ENCODE measurements at places on chromosomes 3 and 15.

DNA sequence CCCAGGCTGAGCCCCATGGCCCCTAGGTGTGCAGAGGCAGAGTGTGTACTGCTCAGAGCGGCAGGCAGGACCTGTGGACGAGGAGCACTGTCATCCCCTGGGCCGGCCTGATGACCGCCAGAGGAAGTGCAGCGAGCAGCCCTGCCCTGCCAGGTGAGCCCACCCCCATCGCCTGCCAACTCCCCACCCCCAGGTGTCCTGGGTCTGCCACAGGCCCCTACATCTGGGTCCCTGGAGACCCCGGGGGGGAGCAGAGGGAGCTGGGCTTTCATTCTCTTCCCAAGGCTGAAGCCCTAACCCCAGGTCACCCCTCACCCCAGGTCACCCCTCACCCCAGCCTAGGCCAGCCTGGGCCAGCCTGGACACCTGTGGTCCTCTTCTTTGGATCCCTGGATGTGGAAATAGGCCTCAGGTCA lies 93.1 kb downstream of the TBC1D2B start:
- DNase-seq: no peak

- DNase-seq: no peak
These were observed 49.4 kb downstream of the NFKBIZ start for GRCh38 chr3:101898752-101899169.

GRCh38 chr3:156497326-156497725 lies 57.6 kb downstream of the SSR3 start:
- no peak for DNase-seq

DNA sequence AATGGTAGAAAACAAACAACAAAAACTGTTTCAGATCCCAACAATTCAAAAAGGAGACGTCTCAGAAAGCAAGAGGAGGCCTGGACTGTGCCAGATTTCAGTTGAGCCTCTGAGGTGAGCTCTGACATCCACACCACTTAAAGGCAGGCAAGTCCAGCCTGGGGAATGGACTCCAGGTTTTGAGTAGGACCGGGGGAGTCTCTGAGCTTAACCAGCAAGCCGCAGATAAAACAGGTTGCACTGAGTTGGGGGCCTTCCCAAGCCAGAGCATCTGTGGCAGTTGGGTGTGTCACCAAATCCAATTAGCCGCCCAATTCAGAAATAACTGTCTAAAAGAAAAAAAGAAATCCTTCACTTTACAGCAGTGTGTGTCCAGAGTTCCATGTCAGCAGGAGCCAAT lies 54.7 kb downstream of the OXNAD1 start:
- no peak for DNase-seq

DNA sequence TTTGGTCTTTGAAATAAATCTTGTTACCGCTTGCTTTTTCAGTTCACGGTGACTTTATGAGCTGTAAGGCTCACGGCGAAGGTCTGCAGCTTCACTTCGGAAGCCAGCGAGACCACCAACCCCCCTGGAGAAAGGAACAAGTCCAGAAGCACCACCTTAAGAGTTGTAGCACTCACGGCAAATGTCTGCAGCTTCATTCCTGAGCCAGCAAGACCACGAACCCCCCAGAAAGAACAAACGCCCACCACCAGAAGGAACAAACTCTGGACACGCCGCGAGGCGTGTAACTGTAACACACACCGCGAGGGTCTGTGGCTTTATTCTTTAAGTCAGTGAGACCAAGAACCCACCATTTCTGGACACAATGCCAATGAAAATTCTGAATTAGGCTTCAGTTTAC lies 28.8 kb downstream of the GOLGA6A start:
- no peak for DNase-seq
